ENCODE measurements at places on chromosomes 1 and 21.

DNA sequence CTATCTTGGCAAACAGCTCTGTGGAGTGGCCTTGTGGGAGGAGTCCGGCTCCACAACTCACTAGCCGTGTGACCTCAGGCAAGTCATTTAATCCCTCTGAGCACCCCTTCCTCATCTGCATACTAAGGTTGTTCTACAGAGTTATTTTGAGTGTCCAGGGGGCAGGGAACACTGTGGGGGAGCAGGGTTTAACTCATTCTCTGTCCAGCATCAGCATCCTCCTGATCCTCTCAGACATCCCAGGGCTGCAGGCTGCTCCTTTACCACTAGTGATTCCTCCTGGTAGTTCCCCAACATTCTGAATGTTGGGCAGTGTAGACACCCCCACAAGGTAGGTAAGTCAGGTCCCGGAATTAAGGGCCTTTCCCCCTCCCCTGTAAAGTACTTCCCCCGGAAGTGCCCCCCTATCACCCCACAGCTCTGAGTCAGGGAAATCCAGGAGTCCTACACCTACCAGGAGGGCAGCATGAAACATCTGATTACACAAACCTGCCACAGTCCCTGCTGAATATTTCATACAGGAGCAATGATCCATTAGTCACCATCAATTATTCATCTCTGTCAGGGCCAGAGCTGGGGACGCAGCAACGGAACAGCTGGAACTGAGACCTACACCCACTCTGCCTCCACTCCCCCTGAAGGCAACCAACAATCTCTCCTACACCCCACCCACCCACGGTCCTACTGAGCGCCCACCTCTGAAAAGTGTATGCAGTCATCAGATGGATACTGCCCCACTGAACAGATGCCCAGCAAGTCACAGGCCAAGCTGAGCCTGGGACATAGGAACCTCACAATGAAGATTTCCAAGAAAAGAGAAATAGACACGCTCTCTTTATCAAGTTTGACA is 20.5 kb downstream of the SYT2 start:
- no peak for DNase-seq

DNA sequence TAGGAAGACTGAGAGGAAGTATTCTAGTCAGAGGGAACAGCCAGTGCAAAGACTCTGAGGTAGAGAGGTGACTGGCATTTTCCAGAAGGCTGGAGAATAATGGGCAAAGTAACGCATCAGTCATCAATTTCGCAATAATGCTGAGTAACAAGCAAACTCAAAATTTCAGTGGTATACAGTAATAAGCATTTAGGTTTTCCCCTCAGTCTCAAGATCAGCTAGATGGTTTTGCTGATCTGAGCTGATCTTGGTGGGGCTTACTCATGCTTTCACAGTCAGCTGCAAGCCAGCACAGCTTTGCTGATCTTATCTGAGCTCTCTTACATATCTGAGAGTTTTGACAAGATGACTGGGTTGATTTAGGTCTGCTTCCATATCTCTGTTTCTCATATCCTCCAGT is 108.7 kb downstream of the TSEN15 start:
- no peak for DNase-seq

DNA sequence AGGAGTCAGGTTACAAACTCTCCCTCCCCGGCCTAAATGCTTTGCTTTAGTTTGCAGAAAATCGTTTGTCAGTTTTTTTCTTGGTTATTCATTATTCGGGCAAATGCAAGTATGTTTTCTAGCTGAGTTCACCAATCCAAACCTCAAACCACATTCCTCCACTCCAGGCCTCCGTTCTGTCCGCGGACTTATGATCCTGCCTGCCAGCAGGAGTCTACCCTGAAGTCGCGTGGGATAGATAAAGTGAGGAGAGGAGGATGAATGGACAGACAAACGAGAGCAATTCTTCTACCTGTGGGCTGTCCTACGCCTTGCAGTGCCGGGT is 1.3 kb downstream of the ADAMTS1 start:
- DNase-seq: no peak

- DNase-seq: no peak
These were observed 511.6 kb downstream of the SMYD3 start for GRCh38 chr1:245995474-245995873.

DNA sequence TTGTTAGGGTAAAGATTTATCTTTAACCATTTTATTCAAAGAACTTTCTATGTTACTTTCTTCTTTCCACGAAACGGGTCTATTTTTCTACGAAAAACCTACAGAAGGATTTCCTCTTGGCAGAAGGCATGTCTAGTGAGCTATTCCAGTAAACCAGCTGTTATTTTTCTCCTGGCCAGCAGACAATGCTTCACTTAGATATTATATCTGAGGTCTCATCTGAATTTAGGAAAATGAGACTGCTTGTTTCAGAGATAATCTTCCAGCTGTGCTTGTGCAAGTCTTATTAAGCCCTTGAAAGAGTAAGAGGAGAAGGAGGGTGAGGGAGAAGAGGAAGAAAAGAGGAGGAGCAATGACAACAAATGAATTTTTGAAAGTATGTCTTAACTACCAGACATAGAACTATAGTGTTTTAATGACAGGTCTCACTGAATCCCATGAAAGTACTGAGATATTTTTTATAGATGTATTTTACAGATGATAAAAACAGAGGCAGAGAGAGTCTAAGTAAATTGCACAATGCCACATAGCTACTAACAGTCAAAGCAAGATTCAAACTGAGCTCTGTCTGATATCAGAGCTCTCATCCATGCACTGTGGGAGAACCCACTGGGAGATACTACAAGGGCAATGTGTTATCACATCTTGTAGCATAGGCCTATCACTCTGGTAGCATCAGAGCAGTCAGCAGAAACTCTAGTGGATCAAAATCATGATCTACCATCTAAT is 54.6 kb upstream of the SAMSN1 start:
- no peak for DNase-seq
